Hindlimb muscle (tissue), 1 donor: ENCODE measurements at places on chromosomes 13 and 19. TPM values are rescaled to one million over a fixed set of nuclear protein-coding genes. Genes with fewer than 3 reads are reported as not detected.

DNA sequence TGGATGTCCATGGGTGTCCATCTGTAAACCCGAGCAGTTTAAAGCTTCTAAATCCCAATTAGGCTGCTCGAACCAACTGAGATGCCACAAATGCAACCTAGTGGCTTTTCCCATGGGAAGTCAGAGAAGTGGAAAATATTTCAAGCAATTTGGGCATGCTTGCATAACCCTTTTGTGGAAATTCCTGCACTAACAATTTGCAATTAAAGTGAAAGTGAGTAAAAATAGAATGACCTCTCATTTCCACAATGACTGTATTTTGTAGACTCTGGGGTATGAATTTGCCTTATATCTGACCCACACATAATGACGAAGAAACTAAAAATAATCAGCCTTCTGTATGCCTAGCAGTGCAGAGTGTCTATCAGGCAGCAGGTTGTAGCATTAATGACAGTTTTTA lies 91.8 kb upstream of the TSC22D1 start:
- no peak for DNase-seq

DNA sequence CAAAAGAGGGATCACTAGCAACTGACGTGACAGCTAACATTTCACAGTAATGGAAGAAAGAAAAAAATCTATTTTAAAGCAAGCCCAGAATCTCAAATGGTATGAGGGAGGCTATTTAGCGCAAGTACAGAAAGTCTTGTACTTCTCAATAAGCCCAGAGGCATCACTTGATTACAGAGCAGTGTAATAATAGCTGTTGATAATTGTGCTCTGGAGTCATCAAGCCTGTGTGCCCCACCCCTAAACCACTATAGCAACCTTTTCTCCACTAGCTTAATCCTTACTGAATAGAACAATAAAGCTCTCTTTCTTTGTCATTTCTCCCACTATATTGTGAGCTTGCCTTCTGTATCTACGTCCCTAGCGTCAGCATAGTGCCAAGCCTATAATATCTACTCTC lies 56.6 kb downstream of the FREM2 start:
- no peak for DNase-seq

The PABPC3 gene
- polyA plus RNA-seq = 0.39 TPM

DNA sequence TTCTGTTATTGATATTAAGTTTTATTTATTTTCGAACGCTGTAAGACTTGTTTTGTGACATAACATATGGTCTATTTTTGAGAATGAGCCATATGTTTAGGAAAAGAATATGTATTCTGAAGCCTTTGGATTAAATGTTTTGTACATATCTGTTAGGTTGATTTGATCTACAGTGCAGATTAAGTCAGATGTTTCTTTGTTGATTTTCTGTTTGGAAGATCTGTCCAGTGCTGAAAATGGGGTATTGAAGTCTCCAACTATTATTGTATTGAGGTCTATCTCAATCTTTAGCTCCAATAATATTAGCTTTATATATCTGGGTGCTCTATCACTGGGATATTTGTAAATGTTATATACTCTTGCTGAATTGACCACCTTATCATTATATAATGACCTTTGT lies 97.9 kb downstream of the MTUS2 start:
- no peak for DNase-seq

DNA sequence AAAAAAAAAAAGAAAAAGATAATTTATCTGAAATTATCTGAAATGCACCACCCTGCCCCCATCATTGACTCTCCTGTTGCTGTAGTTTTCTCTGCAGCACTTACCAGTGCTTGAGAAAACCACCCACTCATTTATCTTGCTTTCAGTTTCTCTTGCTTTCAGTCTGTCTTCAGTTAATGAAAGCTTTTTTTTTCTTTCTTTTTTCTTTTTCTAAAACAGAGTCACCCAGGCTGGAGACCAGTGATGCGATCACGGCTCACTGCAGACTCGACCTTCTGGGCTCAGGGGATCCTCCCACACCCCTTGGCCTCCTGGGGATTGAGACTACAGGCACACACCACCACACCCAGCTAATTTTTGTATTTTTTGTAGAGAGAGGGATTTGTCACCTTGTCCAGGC lies 4.3 kb upstream of the ACP5 start:
- DNase-seq = no peak

DNA sequence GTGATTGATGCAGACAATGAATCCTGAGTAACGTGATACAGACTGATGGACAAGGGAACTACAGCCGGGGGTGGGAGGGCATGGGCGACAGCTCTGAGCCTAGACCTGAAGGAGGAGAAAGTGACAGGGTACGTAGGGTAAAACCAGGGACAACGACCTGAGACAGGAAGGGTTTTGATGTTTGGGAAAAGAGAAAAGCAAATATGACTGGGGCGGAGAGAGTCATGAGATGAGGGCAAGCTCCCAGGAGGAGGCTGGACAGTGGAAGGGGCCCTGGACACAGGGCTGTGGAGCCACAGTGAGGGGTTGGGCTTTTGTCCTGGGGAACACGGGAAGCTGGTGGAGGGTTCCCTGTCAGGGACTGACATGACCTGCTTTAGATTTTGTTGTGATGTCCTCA lies 34.2 kb downstream of the ZNF611 start:
- no peak for DNase-seq

GRCh38 chr19:29446361-29446760 lies 79.4 kb upstream of the VSTM2B start:
- no peak for DNase-seq

GRCh38 chr19:49593233-49594113 lies 2.5 kb downstream of the PRR12 start:
- DNase-seq = peak; percentile 90

GRCh38 chr19:56112313-56112709 lies 8.8 kb downstream of the ZNF787 start:
- DNase-seq = no peak

- DNase-seq = no peak
Observed at GRCh38 chr13:40161351-40161810, 505.1 kb downstream of the FOXO1 start.

DNA sequence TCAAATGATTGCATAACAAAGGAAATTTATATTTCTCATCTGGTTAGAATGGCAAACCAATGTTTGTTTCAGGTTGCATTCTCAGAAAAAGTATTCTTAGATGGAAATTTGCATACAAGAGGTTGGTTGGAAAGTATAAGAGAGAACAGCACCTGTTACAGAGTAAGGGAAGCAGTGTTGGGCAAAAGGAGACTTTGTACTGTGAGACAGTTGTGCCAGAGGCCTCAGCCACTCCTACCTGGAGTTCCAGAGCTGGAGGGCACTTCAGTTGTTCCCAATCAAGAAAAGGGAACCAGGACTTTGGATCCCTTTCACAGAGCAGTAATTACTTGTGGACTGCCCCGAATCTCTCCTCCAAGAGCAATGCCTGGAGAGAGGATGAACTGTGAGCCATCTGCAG lies 81.8 kb downstream of the SPRY2 start:
- no peak for DNase-seq

DNA sequence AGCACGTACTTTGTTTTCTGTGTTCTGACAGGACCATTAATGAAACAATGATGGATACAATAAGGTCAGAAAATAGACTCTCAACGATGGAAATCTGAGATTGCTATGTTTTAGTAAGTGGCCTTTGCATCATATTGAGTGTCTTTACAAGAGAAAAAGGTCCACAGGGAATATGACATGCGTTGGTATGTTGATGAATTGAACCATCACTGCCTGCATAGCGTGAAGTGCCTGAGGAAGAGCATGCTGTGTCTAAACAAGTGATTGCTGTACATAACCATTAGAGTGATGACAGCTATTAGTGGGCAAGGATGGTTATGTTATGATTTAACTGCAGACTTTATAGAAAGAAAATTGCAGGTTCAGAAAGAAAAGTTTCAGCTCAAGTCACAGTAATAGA lies 623.2 kb downstream of the SLITRK5 start:
- DNase-seq = no peak

DNA sequence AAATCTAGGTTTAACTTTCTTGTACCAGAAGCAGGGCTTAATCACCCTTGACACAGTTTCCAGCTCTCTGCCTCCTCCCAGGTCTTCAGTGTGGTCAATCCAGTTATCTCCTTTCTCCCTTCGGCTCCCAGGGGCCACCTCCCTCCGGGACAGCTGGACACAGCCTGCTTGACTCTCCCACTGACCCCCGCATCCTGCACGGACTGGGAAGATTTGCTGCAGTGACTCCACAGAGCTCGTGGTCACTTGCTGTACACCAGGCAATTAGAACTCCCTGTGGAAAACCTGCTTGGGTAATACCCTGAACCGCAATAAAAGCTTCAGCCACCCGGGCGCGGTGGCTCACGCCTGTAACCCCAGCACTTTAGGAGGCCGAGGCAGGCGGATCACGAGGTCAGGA lies 116.5 kb downstream of the NUFIP1 start:
- DNase-seq = no peak

DNA sequence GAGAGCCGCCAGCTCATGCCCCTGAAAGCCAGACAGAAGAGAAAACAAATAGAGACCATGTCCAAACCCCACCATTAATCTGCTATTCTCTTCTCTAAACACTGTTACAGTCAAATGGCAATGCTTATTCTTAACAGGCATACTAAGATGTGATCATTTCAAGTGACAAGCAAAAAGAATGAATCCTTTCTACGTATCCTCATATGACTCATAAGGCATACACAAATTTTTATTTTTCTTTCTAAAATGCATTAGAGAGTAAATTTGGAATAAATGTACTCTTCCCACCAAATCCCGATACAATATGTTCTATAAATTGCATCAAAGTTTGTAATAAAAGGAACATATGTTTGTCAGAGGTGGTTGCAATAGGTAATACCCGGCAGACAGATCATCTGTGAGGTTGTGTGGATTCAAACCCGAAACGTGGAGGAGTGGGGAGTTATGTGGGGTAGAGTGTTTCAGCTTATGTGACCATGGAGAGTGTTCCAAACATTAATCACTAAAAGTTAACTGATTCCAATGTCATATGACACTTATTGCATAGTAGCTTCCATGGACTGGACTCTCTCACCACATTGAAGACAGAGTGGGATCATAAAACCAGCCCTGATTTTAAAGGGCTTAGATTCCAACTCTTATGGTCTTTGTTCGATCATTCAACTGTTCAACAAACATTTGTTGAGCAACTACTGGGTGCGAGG lies 213.1 kb downstream of the DCLK1 start:
- no peak for DNase-seq

- DNase-seq = no peak
Observed at GRCh38 chr19:4586245-4586644, 26.8 kb upstream of the SEMA6B start.

GRCh38 chr19:6610934-6611852 lies 20.2 kb upstream of the CD70 start:
- DNase-seq = peak; percentile 74

- DNase-seq = no peak
Observed at GRCh38 chr19:3274942-3275582, 50.6 kb downstream of the CELF5 start.

DNA sequence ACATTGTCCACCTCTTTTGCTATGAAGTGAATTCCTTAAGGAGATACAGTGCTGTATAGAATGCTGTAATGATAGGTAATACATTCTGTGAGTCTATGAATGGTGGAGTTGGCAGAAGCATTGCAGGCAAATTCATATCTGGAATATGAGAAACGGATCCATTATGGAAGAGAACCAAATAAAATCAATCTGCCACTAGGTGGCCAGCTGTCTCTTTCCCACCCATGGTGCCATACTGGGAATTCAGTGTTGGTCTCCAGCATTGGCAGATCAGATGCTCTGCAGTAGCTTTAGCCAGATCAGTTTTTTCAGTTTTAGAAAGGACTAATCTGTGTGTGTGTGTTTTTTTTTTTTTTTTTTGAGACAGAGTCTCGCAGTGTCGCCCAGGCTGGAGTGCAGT lies 27.6 kb downstream of the DNAJC3 start:
- DNase-seq = no peak

DNA sequence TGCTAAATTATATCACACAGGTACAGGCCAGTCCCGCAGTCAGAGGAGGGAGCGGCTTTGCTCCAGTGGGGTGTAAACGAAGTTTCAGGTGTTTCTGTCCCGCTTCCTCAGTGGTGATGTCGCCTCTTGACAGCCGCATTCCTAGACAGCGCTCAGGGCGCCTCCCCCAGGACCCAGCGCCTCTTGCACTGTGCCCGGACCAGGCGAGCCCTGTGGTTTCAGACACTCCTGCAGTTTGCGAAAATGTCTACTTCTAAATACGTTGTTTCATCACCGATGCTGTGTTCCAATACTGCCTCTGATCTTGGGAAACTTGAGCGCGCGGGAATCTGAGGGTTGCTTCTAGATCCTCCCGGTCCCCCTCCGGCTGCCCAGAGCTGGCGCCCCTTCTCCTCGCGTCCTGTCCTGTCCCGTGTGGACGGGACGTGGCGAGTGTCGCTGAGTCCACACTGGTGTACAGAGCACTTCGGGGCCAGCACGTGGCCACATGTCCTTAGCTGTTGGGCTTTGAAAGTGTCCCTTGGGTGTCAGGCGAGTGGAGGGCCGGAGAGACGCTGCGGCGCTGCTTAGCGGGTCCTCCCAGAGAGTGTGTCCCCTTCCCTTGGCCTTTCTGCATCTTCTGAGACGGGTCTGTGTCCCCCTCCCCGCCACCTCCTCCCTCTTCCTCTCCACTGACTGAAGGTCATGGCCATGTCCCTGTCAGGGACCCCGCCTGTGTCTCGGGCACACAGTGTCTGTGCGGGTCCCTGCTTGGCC lies 14.6 kb upstream of the RPS15 start:
- DNase-seq = no peak

The CERS1 gene
- 49.3 TPM for polyA plus RNA-seq

The ZNF682 gene
- 6.2 TPM for polyA plus RNA-seq

DNA sequence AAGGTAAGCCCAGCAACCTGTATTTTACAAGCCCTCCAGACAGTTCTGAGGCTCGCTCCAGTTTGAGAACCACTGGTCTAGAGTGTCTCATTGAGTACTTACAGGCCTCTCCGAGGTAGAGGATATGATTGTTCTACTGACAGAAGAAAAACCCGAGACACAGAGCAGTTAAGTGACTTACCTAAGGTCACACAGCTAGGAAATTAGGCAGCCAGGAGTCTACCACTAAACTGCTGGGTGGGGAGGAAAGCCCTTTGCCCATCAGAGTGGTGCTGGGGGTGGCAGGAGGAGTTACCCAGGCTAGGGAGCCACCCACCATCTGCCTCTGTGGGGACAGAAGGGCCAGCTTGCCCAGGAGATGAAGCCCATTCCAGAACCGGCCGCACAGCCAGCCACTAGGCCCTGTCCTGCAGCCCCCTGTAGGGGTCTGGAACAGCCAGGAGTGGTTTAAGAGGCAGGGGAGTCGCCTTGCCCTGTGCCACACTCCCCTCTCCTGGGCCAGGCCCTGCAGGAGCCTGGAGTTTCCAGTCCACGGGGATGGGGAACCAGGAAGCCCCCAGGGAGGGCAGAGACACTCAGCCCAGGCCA lies 703 bp downstream of the RASGRP4 start:
- DNase-seq = no peak

GRCh38 chr13:108938155-108938554 lies 308.7 kb downstream of the MYO16 start:
- no peak for DNase-seq

The SKA3 gene
- 4.0 TPM for polyA plus RNA-seq

The PTGIR gene
- 2.3 TPM for polyA plus RNA-seq

The CELF5 gene
- polyA plus RNA-seq = 0.08 TPM

DNA sequence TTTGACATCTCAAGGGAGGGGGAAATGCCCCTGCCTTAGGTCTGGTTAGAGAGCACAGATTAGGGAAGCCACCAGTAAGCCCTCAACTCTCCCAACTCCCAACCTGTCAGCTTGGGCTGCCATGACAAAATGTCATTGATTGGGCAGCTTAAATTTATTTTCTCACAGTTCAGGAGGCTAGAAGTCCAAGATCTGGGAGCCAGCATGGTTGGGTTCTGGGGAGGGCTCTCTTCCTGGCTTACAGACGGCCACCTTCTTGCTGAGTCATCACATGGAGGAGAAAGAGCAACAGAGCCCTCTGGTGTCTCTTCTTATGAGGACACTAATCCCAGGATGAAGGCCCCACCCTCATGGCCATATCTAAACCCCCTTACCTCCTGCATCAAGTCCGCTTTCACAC lies 24.2 kb downstream of the C19orf12 start:
- DNase-seq = no peak
